Stimulated activated CD4-positive, alpha-beta T cell treated with anti-CD3 and anti-CD28 coated beads, Interleukin-1b, Interleukin-23, amount 100 ng/mL, for 1 hour (primary cell): ENCODE measurements at places on chromosomes 2 and 18.

- DNase-seq: no peak
Measured at GRCh38 chr2:136029149-136029548, 43.7 kb upstream of the DARS1 start.

- DNase-seq: no peak
Measured at GRCh38 chr2:168798076-168798887, 4.2 kb upstream of the NOSTRIN start.

DNA sequence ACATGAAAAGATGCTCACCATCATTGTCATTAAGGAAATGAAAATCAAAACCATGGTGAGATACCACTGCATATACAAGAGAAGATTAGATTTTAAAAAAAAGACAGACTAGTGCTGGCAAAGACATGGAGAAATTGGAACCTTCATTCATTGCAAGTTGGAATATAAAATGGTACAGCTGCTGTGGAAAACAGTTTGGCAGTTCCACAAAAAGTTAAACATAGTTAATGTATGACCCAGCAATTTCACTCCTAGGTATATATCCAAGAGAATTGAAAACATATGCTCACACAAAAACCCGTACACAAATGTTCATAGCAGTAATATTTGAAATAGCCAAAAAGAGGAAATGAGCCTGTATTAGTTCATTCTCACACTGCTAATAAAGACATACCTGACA, 33.7 kb upstream of the MBOAT2 start:
- no peak for DNase-seq

DNA sequence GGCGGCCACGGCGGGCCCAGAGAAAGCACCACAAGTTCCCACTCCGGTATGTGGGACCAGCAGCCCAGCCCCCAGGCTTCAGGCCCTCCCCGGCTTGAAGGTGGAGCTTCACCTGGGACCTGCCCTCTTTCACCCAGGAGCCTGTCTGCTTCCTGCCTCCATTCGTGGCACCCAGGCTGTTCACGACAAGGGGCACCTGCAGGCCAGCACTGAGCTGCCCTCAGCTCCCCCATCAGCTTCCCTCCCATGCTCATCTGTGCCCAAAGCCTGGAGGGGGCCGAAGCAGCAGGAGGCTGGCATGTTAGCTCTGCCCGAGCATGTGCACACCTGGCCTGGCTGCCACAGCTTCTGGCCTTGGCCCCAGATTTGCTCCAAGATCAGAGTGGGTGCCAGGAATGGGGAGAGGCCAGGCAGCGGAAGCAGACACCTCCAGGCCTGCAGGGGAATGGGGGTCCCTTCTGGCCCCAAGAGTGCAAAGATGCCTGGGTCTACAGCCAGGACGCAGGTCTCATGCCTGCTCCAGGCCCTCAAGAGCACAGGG, 312.4 kb upstream of the SYT4 start:
- DNase-seq: no peak

GRCh38 chr2:190452433-190452832, 44.3 kb downstream of the MFSD6 start:
- no peak for DNase-seq

DNA sequence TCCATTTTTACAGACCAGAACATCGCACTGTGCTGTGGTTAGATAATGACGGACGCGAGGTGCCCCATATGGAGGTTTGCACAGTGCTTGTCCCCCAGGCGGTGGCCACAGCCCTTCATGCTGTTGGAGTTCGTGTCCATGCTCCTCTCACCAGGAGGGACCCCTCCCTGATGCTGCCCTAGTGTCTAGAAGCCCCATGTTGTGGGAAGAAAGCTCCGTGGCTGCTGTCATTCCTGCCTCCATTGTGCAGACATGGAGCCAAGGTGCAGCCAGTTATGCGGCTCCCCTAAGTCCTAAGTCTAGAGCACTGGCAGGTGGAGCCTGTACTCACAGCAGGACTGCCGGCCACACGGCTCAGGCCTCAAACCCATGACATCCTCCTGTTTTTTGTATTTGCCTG, 464.9 kb downstream of the EIPR1 start:
- no peak for DNase-seq

GRCh38 chr2:238305965-238306671, 14.2 kb upstream of the TRAF3IP1 start:
- DNase-seq: no peak

DNA sequence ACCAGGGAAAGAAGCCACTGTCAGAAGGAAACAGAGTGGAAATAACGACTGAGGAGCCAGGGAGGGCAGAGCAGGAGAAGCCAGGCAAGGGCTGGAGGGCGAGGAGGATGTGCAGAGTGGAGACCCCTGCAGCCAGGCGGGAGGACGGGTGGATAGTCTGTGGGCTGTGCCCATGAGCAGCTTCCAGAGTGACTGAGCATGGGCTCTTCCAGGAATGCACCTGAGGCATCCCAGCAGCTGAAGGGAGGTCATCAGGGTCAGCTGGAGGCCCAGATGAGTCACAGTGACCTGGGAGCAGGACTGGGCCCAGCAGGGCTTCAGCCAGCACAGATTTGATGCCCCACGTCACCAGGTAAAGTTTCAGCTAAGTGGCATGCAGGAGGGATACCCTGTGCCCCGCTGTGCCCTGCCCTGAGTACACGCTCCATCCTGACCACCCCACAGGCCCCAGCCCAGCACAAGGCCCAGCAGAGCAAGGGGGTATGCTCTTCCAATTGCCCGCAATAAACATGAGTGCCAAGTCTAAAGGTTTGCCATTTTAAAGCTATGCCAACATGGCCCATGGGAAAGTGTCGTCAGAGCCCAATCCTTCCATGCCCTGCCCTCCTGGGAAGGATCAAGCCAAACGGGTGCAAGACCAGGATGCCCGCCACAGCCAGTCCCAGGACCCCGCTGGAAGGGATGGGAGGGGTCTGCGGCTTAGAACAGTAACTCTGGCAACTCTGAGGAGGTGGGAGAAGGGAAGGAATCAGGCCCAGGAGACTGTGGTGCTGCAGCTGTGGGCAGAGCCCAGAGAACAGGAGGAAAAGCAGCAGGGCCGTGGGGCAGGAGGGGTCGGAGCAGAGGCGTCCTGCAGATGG, 85.7 kb downstream of the SEPTIN10 start:
- no peak for DNase-seq
